ENCODE measurements at places on chromosomes 3 and 15. TPM values are rescaled to one million over a fixed set of nuclear protein-coding genes. Genes with fewer than 3 reads are reported as not detected.

DNA sequence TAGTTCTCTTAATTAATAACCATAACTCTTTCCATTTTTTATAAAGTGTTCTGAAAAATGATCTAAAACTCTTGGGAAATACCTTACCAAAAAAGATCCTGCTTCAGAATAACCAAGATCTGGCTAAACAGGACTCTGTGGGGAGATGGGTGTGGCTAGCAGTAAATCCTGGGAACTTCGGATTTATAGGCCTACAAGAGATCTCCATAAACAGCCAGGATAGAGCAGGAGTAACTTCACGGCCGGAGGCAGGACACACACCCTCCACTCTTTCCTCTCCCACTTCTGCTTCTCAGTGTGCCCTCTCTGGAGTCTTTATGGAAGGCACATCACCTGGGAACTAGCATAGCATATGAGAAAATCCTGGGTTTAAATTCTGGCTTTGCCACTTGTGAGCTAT, 309.4 kb upstream of the SOX2 start:
- no peak for DNase-seq

Gene INAFM2
- 11.3 TPM for total RNA-seq

- no peak for DNase-seq
Measured at GRCh38 chr15:66937588-66937987, 127.8 kb upstream of the SMAD3 start.

- no peak for DNase-seq
Measured at GRCh38 chr3:51642462-51642861, 28.6 kb upstream of the TEX264 start.

- DNase-seq, result no peak
Measured at GRCh38 chr15:63800739-63801138, 33.0 kb downstream of the HERC1 start.

Gene PLXND1
- total RNA-seq, result 126 TPM

DNA sequence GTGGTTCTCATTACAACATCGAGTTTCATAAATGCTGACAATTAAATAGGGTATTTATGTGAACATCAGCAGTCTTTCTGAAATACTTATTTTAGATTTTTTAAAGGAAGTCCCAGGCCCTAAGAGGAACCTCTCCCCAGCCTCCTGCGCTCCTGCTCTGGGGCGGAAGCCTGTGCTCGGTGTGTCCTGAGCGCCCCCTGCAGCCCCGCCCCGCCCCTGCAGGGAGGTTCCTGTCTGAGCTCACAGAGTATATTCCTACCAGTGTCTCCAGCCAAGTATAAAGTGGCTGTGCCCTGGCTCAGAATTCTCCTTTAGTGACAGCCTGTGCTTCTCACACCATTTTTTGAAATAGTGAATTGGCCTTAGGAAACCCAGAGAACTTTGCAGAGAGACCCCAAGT, 567.9 kb downstream of the GOLGA6L6 start:
- no peak for DNase-seq

Gene CNTN6
- 10.2 TPM for total RNA-seq

GRCh38 chr15:78120523-78120922, 10.7 kb downstream of the CIB2 start:
- no peak for DNase-seq

DNA sequence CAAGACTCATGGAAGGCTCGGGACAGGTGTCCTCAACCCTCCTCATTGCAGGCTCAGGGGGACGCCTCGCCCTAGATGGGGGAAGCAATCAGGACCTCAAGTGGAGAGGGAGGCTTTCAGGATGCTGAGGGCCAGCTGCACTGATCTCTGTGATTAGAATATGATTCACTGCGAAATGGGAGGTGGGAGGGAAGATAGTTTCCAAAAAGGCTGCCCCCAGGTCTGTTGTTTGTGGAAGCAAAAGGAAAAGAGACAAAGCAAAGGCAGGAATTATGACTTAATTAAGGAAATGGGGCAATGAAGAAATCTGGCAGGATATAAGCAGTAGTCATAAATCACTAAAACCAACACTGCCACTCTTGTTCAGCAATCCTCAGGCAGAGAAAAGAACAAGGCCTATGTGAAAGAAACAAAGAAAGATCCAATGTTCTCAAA, 85.6 kb upstream of the ABHD17C start:
- DNase-seq, result no peak

Gene GABRG3
- total RNA-seq, result 1.5 TPM

DNA sequence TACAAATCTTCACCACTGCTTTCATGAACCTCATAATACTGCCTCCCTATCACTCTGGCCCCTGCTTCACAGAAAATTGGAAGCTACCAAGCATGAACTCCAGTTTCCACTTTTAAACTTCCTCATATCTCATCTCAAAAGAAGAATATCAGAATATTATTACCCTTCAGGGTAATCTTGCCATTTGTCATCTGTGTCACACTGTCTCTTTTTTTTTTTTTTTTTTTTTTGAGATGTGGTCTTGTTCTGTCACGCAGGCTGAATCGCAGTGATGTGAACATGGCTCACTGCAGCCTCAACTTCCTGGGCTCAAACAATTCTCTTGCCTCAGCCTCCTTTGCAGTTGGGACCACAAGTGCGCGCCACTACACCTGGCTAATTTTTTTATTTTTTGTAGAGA, 80.4 kb upstream of the TCF12 start:
- no peak for DNase-seq

Gene NBEAL2
- total RNA-seq, result 13.1 TPM

Gene GOLGA6L10
- 2.0 TPM for total RNA-seq
